HT-29 (cell line): ENCODE measurements at places on chromosomes 2 and 18.

DNA sequence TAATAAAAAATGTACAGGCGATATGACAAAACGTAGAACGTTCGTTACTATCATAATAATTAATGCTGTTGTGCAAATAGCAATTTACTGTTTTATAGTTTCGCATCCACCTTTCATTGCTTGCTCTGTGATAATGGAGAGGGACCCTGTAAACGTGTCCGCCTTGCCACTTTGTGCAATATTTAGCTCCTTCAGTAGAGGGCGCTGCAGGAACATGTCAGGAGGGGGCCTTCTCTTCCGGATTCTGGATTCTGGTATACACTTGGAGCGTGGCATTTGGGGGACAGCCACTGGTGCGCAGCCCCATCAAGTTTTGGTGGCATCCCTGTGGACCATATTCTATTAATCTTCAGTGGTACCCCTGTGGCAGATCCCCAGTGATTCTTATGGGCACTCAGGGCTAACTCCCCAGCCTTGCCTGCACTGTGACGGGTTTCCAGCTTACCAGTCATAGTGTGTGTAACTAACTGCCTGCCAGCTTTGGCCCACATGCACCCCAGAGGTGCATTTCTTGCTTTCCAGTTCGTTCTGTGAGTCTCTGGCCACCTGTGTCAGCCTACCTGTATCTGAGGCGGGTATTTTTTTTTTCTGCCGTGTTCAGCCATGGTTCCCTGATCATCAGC is 140.3 kb downstream of the CYRIA start:
- DNase-seq = peak; percentile 29

- DNase-seq = no peak
These were observed 60.8 kb downstream of the MBP start for GRCh38 chr18:77071711-77072292.

DNA sequence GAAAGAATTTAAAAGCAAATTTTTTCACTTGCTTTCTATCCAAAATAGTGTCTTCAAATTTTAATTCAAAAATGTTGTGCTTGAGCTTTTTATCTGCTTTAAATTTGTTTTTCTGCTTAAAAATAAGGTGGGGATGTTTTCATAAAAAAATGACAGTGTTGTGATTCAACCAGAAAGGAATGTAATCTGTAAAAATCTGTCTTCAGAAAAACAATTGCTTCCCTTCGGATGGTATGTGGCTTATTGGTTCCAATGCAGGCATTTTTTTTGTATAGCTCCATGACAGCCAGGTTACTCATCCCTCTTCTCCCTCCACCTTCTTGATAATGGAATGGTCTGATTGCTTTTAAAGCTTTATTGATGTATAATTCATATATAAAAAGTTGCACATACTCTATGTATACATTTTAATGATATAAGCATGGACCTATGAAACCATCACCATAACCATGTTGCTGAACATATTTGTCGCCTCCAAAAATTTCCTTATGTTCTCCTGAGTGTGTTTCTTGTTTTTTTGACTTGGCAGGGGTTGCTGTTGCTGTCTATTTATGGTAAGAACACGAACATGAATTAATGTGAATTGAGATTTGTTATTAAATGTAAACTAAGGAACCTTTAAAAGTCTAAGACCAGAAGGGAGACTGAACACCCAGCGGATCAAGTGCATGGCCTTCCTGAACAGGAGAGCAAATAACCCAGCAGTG is 363.7 kb upstream of the SPHKAP start:
- no peak for DNase-seq

DNA sequence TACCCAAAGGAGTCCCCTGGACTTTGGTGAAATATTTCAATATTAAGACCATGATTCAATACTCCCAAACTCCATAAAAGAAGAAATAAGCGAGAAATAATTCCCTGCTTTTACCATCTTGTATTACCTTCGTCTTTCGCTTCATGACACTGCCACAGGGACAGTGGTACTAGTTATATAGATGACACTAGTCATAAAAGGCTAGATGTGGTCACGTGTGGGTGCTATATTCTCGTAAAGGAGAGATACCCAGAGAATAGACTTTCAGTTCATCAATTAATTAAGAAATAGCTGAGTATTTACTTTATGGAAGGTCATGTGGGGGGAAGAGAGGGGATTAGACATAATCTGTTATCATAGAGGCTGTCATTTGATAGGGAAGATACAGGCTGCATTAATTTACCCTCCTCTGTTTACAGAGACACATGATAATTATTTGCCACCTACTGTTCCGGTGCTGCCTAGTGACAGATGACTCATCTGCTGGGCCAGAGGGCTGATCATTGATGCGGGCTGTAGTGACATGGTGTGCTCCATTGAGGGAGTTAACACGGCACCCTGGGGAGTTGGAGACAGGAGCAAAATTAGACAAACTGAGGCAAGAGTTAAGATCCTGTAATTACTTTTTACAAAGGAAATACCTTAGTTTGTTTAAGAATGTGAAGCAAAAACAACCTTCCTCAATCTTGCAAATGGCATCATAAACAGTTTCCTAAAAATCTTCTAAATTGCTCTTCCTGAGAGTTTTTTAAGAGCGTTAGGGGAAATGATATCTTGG is 78.2 kb upstream of the ITGB6 start:
- peak; percentile 7 for DNase-seq

GRCh38 chr2:148742373-148742772 is 97.8 kb downstream of the EPC2 start:
- no peak for DNase-seq

DNA sequence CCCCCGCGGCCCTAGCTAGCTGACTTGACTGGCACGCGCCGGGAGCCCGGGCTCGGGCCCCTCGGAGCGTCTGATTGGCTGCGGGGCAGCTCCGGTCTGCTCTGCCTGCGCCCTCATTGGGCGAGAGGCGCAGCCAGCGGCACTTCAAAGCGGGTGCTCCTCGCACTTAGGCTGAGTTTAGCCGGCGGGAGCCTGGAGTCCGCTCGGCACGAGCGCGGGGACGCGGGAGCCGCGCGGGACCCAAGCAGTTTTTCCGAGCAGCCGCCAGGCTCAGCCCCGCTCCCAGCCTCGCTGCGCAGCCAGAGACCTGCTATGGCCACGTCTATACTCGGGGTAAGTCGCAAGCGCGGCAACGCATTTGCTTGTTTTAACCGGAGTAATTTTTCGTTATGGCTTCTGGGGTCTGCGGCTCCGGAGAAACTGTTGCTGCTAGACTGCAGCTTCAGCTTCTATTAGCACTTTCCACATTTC is at the start of gene SP9:
TSS of gene SP9 (plus strand) at position 174 of the 471 bp plus-strand sequence. CDS start at position 313, 139 bp downstream.
- peak; percentile 35 for DNase-seq

- no peak for DNase-seq
These were observed 106.3 kb downstream of the TFCP2L1 start for GRCh38 chr2:121178730-121179129.

GRCh38 chr2:75870651-75871137 is 160.0 kb upstream of the GCFC2 start:
- no peak for DNase-seq

- peak; percentile 57 for DNase-seq
These were observed 268.1 kb downstream of the MYO3B start for GRCh38 chr2:170446078-170446477.

- no peak for DNase-seq
These were observed 282.1 kb downstream of the ZNF516 start for GRCh38 chr18:76212960-76213359.

DNA sequence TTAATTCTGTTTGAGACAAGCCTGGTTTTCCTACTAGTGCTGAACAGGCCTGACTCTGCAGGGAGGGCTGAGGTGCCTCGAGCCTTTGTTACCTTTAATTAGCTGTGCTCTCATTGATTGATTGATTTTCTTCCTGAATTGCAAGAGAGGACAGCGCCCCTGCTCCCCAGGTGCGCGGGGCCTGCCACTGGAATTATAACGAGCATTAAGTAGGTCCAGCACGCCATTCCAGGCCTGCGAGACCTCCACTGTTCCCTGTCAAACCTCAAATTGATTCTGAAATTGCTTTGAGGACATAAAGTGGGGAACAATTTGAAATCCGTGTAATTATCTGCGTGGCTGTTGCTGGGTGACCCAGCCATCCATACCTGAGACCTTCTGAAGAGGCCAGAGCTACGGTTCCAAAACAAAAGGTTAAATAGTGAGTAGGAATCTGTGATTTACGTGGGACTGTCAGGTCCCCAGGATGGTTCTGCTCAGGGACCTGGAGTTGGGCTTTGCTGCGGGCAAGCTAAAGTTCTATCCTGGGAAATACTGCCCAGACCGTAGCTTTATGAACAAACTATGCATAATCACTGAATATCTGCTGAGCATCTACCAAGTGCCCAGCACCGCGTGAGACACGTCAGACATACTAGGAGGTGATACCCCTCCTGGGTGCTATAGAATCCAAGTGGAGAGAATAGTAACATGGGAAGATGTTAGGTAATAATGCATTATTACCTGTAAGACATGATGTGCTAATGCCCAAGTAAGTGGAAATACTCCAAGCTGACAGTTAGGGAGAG is 104.1 kb downstream of the ZBTB7C start:
- no peak for DNase-seq

- no peak for DNase-seq
These were observed 132.3 kb upstream of the NETO1 start for GRCh38 chr18:72999971-73000607.

DNA sequence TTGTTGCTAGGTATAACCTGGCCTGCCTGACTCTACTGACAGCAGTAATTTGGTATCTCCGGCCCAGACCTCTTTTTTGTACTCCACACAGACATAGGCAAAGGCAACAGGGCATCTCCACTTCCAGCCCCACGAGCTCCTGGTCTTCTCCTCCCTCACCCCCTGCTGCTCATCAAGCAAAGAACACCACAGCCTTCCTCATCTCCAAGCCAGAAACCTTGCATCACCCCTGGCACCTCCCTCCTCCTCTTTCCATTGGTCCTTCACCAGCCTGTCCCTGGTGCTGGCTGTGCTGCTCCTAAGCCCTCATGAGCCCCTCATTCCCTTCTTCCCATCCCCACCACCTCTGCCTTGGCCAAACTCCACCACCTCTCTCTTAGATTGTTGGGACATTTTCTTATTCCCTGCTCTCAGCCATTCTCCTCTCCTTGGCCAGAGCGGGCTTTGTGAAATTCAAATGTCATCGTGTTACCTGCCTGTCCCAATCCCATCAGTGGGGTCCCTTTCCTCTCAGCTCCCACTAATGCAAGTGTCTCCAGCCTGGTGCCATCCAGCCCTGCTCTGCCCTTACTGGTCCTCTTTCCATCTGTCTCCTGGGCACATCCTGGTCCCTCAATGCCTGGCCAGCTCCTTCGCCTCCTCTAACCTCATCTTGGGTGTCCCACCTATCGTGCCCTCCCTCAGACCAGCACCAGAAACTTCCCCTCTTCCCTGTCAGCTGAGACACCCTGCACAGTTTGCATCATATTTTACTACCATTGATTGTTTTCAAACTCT is 77.4 kb downstream of the INHBB start:
- no peak for DNase-seq

GRCh38 chr2:230987137-230988020 is 8.5 kb upstream of the SPATA3 start:
- DNase-seq = peak; percentile 86

DNA sequence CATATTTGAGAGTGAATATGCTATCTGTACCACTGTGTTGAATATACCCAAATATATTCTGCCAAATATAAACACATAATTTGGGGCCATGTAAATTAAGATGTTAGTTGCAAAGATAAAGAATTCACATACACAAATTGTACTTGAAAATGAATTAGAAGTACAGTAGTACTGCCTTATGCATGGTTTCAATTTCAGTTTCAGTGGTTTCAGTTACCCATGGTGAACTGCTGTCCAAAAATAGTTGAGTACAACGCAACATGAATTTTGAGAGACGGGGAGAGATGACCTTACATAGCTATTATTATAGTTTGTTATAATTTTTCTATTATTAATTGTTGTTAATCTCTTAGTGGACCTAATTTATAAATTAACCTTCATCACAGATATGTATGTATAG is 1313.0 kb upstream of the FAM98A start:
- no peak for DNase-seq

- DNase-seq = no peak
These were observed 63.9 kb downstream of the AOX1 start for GRCh38 chr2:200649724-200650123.

DNA sequence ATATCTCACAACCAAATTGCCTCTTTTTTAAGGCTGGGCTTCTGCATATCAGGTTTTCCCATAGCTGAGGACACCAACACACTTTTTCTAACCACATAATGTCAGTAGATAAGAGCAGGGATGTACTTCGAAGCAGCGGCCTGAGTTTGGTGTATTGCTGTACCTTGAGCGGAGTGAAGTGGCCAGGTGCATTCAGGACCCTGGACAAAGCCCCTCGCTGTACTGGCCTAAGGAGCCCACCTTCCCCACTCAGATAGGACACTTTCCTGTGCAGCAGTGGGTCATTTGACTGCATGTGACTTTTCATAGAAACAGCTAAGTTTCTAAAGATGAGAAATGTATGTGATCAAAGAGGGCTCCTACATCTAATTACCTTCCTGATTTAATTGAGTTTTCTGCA is 212.5 kb downstream of the GBX2 start:
- DNase-seq = no peak

GRCh38 chr2:60538101-60538500 is 15.4 kb downstream of the BCL11A start:
- DNase-seq = no peak

- DNase-seq = no peak
These were observed 62.0 kb upstream of the ATL2 start for GRCh38 chr2:38438883-38439612.

GRCh38 chr2:215293879-215294278 is 18.0 kb upstream of the ATIC start:
- DNase-seq = no peak

DNA sequence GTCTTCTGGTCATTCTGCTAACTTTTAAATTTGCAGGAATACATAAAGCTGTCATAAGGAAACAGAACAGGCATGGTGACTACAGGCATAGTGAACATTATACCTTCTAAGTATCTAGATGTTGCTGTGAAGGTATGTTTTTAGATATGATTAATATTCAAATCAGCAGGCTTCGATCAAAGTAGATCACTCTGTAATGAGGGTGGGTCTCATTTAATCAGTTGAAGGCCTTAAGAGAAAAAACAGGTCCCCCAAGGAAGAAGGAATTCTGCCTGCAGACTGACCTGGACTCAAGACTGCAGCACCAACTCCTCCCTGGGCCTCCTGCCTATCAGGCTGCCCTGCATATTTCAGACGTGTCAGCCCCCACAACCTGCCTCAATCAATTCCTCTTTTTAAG is 104.0 kb downstream of the L3MBTL4 start:
- no peak for DNase-seq

DNA sequence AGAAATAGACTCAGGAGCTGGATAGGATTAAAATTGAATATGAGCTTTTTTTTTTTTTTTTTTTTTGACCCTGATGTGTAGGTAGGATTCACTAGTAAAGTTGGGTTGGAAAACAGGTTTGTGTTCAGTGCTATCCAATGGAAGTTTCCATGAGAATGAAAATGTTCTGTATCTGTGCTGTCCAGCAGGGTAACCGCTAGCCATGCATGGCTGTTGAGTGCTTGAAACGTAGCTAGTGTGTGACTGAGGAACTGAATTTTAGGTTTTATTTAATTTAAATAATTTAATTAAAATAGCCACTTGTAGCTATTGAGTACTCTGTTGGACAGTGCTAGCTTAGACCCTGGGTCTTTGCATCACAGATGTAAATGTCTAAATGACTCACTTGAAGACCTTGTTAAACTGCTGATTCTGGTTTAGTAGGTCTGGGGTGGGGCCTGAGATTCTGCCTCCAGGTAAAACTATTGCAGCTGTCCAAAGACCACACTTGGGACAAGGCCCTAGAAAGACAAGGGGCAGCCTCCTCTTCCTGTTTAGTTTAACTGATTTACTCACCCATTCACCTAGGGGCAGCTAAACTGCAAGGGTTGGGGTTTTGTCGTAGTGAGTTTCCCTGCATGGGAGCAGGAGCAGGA is 84.7 kb upstream of the STON1 start:
- DNase-seq = no peak
